ENCODE measurements at places on chromosomes 6 and 20.
A peak's percentile ranks its signal among the peaks of the same experiment; 100 is the strongest.

DNA sequence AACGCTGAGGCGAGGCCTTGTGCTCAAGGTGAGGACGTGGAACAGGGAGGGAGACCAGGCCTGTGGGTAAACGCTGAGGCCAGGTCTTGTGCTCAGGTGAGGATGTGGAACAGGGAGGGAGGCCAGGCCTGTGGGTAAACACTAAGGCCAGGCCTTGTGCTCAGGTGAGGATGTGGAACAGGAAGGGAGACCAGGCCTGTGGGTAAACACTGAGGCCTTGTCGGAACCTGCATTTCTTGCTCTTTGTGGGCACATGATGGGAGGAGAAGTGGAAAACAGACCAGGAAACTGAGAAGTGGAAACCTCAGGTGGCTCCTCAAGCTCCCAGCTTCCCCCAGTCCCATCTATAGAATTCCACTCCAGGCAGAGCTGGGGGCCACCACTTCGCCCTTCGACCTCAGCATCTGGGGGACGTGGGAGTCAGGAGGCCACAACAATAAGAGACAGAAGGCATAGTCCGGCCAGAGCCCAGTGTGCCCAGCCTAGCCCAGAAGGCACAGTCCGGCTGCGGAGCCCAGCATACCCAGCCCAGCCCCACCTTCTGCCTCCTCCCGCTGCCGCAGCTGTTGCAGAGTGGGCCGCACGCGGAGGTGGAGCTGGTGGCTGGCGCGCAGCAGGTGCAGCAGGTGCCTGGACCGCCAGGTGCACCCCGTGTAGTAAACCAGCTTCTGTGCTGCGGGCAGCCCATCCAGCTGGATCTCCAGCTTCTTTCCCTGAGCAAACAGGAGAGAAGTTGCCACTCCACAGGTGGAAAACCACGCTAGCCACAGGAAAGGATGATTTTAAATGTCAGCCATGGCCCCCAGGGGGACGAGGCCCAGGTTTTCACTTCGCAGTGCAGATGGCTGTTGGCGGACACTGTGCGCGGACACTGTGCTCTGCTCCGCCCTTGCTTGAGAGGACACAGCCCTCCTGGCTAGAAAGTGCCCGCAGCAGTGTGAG lies 17.5 kb downstream of the FRMD1 start:
- DNase-seq = no peak

DNA sequence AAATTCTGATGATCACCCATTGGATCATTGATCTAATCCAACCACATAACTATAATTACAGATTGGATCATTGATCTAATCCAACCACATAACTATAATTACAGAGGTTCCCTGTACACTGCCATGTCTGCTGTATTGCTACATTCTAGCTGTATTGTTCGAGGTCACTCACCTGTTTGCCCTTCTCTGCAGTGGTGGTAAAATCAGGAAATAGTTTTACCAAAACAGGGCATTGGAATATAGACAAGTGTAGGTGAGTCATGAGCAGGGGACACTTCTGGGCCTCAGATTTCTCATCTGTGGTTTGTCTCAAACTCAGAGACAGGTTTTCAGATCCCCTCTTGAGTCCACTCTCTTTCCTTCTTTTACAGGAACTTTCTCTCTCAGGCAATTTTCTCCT lies 9.0 kb upstream of the AFDN start:
- no peak for DNase-seq

DNA sequence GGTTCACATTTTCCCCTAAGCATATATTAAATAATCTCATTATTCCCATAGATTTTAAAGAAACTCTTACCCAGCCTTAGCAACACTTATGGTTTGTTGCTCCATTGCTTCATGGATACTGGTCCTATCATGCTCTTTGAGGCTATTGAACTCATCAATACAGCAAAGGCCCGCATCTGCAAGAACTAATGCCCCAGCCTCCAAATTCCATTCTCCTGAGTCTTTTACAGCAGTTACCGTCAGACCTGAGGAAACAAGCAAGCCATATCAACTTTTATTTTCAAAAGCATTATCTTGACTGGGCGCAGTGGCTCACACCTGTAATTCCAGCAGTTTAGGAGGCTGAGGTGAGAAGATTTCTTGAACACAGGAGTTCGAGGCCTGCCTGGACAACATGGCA lies 37.7 kb upstream of the ASF1A start:
- no peak for DNase-seq

DNA sequence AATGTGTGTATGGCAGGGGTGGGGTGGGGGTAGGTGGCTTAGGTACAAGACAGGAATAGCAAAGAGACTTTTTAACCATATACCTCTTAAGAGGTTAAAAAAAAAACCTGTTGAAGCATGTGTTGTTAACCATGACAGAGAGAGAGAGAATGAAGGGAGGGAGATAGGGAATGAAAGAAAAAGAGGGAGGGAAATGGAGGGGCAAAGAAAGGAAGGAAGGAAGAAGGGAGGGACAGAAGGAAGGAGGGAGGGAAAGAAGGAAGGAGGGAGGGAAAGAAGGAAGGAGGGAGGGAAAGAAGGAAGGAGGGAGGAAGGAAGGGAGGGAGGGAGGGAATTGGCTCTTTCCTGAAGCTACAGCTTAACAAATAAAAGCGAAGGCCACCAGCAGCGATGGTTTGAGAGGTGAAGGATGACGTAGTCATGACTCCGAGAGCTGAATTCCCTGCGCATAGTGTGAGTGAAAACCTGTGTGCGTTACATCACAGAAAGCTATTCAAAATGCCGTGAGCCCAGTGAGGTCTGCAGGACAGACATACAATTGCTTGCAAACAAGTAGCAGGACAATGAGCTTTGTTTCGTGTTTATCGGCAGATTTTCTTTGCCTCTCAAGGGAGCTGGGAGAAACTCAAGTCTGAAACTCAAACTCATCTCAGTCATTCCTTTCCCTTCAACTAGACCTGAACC lies 88.6 kb upstream of the NEDD9 start:
- no peak for DNase-seq

GRCh38 chr6:112620812-112621569 lies 273.9 kb downstream of the RFPL4B start:
- DNase-seq = peak; percentile 55

GRCh38 chr6:17714879-17715851 lies 8.4 kb upstream of the NUP153 start:
- DNase-seq = peak; percentile 96

DNA sequence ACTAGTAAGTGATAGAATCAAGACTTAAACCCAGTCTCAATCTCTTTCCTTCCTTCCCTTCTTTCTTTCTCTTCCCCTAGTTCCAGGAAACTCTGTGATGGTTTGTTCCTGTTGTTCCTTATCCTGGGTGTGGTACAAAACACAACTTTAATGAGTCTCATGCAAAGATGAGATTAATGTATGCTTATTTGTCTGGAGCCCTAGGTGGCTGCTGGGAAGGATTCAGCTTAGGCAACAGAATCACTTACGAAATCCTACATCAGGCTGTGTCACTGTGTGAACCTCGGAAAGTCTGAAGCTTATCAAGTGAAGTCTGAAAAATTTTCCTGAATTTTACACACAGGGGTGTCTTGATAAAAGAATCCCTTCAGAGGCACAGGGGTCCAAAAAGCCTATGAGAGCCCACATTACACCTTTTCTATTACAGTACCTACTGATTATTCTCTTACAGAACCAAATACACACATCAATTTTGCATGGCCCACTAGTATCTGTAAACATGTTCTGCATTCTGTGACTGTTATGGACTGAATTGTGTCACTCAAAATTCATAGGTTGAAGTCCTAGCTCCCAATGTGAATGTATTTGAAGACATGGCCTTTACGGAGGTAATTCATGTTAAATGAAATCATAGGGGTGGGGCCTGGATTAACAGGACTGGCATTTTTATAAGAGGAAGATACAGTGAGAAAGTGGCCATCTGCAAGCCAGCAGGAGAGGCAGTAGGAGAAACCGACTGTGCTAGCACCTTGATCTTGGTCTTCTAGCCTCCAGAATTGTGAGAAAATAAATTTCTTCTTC lies 144.7 kb downstream of the MYB start:
- DNase-seq = no peak

DNA sequence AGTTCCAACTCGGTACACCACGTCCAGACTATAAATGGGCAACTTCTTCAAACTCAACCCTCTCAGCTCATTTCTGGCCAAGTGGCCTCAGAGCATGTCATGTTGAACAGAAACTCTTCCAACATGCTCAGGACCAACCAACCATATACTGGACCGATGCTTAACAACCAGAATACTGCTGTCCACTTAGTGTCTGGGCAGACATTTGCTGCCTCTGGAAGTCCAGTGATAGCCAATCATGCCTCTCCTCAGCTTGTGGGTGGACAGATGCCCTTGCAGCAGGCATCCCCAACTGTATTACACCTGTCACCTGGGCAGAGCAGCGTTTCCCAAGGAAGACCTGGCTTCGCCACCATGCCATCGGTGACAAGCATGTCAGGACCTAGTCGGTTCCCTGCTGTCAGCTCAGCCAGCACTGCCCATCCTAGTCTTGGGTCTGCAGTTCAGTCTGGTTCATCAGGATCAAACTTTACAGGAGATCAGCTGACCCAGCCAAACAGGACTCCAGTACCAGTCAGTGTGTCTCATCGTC lies 47.8 kb downstream of the BICRAL start:
- DNase-seq = no peak

DNA sequence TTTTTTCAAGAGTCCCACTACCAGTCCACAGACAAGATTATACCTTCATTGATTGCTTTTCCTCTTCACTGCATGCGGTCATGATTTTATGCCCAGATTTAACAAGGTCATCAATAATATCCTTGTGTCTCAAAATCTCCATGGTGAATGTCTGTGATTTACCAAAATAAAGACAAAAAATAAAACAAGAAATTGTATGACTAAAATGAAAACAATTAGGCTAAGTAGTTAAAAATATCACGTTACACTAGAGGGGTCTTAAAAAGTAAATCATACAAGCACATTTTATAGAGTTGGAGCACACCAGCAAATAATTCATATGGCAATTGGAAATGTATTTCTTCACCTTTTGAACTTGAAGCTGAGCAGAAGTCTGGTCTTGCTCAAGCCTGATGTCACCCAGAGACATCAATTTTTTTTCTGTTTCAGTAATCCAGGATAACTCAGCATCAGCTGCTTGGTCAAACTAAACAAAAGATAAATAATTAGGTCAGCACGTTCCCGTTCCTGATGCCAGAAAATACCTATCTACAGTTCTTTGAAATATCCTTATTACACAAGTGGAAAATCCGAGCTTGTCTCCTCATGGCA lies 125.4 kb downstream of the DST start:
- DNase-seq = peak; percentile 41

DNA sequence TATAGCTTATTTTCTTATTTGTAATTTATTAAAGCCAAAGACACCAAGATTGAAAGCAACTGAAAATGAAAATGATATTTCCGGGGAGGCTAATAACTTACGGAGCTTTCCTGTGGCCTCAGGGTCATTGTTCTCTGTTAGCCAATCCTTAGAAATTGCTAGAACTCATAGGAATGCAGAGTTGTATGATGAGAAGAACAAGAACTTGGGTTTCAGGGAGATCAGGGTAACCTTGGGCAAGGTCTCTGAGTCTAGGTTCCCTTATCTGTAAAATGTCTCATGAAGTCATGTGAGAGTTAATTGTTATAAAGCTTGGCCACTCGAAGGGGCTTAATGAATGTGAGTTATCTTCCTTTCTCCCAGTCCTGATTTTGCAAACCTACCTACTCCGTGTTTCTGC lies 20.1 kb upstream of the SERINC3 start:
- DNase-seq = no peak

GRCh38 chr20:58046311-58046710 lies 182.1 kb downstream of the ANKRD60 start:
- no peak for DNase-seq

DNA sequence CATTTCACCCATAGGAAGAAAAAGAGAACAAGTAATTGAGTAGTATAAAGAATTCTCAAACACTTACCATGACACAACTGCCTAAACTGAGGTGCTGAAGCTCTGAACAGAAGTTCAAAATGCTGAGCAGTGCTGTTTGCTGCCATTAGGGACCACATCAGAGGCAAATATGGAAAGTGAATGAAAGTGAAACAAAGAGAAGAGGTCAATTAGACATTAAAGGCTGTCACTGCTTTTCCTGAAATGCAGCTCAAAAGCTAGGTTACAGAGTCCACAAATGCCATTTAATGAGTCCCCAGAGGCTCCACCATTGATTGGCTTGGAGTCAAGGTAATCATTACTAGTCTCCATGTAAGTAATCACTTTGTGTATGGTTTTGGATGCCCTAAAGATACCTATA lies 46.1 kb downstream of the POU3F2 start:
- DNase-seq = no peak

DNA sequence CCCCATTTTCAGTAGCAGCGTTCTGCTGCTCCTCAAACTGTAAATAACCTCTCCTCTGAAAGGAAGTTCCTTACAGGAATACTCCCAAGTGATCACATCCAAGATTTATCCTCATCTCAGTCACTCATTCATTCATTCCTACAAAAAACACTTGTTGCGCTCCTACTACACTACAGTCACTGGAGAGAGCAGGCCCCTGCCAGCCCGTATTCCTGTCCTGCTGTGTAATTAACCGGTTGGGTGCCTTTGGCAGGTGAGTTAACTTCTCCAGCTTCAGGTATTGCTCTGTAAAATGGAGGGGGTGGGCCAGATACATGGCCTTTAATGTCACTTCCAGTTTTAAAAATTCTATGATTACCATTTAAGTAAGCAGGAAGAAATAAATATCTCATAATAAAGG lies 15.0 kb upstream of the ZBTB24 start:
- no peak for DNase-seq

GRCh38 chr6:19929312-19929711 lies 92.1 kb downstream of the ID4 start:
- no peak for DNase-seq

DNA sequence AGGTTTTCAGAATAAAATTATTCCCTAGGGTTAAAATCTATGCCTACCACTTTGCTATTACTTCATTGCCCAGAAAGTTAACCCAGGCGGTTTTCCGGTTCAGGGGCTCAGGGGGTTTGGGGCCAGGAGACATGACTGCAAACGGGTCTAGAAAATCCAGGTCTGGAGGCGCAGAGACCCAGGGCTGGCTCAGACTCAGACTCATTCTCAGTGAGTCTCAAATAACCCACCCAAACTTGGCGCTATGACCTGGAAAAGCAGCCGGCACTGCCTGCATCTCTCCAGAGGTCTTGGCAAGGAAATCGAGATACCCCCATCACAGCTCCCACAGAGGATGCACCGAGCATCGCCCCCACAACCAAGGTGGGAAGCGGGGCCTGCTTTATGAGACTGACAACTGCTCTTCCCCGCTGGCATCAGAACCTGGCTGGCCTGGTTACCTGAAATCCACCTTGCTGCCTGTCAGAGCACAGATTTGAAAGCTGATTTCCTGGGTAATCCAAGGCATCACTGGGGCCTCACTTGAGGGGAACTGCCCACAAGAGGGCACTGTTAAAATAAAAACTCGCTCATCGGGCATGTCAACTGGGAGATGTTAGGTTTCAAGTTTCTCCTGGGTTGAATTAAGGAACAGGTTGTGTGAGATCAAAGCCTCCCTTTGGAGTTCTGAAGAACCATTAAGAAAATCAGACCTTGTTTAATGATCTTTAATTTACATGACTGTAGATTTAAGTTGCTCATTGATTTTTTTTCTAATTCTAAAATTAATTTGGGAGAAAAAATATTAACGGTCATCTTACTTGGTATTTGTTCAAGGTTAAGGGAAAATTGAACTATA lies 55.1 kb downstream of the KIF16B start:
- peak; percentile 23 for DNase-seq
